ENCODE measurements at places on chromosomes 11 and 22.

- DNase-seq: no peak
Observed at GRCh38 chr11:30508594-30508993, 77.6 kb downstream of the MPPED2 start.

GRCh38 chr11:117232911-117233409 lies 489 bp downstream of the RNF214 start:
- DNase-seq: no peak

DNA sequence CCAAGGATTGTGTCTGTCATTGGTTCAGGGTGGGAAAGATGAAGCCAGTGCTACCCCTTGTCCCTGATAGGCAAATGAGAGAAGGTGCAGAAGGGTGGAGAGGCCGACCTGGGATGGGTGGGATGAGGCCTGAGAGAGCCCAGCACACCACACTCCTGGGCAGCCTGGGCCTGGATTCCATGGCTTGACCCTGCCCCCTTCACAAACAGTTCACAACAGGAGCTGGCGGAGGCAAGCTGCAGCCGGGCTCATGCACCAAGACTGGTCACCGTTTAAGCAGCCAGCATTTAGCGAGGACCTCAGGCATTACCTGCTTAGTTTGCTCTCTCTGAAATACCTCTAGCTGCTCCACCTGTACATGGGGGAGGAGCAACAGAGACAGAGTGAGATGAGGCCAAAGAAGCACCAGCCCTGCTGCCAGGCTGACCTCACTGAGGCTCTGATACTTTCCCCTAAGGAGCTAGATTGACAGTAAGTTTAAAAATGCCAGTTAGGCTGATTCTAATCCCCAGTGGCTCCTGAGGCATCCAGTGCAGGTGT lies 13.5 kb downstream of the IL18BP start:
- DNase-seq: no peak

GRCh38 chr22:17633217-17633997 lies 4.9 kb upstream of the ATP6V1E1 start:
- DNase-seq: no peak

DNA sequence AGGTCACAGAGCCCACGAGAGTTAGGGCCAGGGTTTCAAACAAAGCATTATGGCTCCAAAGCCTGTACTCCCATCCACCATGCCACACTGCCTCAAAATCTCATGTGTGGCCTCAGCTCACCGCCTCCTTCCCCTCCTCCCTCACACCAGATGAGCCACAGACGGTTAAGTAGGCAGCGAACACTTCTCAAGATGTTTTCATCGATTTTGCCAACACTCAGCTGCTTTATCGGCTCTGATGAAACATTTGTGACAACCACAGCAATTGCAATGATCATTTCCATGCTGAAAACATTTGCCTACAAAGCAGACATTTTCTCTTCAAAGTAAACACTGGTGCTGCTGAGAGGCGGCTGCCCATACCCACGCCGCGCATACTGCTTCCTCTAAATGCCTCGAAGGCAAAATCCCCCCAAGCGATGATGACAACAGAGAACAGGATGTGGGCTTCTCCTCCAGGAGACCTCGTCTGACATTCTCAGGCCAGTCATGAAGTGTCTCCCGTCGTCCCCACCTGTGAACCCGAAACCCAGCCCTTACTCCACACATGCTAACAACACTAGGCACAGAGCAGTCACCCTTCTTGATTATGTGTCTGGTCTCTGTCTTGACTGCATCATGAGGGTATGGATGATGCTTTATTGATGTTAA lies 599.2 kb downstream of the SOX6 start:
- DNase-seq: no peak

DNA sequence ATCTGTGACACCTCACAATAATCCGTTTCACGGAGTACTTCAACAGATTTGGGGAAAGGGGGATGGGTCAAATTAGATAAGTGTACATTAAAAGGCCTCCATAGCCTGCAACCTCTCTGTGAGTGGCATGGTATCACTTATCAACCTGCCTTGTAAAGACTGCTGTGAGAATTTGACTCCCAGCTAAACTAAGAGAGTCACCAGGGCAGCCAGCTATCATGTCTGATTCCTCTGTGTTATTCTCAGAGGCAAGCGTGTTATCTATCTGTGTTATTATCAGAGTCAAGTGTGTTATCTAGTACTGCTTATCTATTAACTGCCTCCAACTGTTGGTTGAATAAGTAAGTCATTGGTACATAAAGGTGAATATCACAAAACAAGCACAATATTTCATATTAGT lies 4.1 kb upstream of the FAM83F start:
- no peak for DNase-seq

DNA sequence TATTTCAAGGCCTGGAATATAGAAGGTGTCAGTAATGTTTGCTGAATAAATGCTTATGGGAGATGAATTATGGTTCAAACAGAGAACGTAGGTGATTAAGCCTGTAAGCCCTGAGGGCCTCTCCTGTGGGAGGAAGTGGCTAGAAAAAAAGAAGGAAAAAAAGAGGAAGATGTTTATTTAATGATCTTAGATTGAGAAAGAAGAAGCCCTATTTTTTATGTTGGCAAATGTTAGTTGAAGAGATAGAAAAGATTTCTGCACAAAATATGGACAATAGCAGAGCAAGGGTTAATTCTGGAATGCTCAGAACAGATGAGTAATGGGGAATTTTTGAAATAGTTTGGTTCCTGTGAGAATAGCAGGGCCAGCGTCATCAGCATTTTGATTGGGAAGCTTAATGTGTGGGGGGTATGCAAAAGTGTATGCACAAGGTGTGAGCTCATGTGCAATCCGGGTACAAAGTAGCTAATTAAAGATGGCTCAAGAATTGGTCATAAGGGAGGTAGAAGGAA lies 95.7 kb downstream of the TEAD1 start:
- DNase-seq: no peak

- DNase-seq: no peak
Observed at GRCh38 chr11:131228378-131228777, 142.0 kb upstream of the NTM start.

DNA sequence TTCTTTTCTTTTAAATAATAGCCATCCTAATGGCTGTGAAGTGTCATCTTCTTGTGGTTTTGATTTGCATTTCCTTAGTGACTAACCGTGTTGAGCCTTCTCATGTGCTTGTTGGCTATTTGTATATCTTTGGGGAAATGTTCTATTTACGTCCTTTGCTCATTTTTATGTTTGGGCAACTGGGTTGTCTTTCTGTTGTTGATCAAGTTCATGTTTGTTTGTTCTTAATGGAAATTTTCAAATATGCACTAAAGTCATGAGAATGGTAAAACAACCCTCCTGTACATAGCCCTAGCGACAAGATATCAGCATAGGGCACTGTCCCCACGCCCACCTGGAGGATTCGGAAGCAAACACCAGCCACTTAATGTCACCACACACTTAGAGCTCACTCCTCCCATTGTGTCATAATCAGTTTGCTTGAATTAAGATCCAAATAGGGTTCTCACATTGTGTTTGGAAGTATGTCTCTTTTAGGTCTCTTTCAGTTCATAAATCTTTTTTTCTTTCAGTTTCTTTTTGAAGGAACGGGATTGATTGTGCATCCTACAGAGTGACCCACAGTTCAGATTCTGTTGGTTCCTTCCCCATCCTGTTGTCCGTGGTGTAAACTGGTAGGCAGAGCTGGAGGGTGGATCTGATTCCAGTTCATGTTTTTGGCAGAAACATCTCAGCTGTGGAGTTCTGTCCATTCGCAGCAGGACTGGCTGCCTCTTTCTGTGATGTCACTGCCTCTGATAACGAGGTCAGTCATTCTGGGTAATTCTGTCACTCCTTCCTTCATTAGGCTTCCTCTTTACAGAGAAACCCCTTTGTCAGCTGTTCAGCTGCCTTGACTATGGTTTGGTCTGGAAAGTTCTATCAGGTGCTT lies 26.4 kb upstream of the ADORA2A start:
- no peak for DNase-seq
